ENCODE measurements at places on chromosomes 3 and 15. TPM values are rescaled to one million over a fixed set of nuclear protein-coding genes. Genes with fewer than 3 reads are reported as not detected.

FNDC3B gene
- total RNA-seq, result 163 TPM

AGBL1 gene
- not detected for total RNA-seq

TTC21A gene
- 14.9 TPM for total RNA-seq

TFG gene
- total RNA-seq, result 70.1 TPM

DNA sequence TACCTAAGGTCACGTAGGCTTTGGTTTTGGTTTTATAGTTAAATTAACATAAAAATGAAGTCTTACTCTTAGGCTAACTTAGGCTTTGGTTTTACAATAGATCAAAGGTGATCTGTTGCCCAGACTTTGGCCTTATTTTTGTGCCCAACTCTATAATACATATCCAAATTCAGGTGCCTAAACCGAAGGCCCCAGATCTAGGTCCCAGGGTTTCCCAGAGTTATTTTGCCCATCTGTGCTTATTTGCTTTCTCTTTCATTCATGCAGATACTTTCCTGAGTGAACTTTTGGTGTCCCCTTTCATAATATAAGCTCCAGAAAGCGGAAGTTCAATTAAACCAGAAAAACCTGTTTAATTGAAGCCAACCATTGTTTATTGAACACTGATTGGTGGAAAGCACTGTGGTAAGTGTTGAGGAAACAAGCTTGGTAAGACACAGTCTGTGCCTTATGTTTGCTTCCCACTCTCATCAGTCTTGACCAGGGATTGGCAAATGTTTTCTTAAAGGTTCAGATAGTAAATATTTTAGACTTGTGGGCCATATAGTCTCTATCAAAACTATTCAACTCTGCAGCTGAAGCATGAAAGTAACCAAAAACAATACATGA, 209.7 kb downstream of the WDR72 start:
- no peaks in the 10 kb centered on the region for H3K27me3 ChIP-seq
- no peak overlapping the region for H3K4me3 ChIP-seq
- H3K27ac ChIP-seq, result no peak overlapping the region
- H3K4me1 ChIP-seq, result no peaks in the 10 kb centered on the region

DNA sequence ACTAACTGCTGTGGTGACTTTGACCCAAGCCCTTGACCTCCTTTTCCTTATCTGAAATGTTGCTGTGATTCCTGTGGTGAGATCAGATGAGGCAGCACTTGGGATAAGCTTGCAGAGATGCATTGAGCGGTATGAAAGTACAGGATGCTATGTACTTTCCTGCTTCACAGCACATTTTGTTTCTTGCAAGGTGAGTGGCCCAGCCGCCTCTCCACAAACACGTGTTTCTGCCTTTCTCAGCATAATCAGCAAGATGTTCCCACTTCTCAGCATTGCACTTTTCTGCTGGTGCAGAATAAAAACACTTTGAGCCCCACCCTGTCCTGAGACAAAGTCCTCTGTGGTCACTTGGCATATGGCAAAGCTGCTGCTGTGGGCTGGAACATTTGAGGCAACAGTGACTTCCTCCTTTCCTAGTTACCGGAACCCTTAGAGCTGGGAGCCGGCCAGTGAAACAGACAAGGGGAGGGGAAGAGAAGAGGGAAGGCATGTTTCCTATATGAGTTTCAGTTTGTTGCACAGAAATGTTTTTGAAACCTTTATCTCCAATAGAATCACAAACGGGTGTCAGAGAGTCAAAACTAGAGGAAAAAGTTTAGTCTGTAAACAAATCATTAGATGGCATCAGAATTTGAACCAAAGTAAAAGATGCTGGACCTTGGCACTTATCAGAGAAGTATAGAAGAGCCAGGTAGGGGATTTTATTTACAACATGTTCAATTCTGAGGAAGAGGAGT, 5.0 kb downstream of the NUDT16 start:
- H3K4me1 ChIP-seq, result peaks cover 7% of the 10 kb centered on the region
- no peaks in the 10 kb centered on the region for H3K27me3 ChIP-seq
- peak overlapping the region; percentile 23 for H3K27ac ChIP-seq
- DNase-seq, result peak; percentile 13
- H3K36me3 ChIP-seq, result peaks cover 6% of the 10 kb centered on the region

DNA sequence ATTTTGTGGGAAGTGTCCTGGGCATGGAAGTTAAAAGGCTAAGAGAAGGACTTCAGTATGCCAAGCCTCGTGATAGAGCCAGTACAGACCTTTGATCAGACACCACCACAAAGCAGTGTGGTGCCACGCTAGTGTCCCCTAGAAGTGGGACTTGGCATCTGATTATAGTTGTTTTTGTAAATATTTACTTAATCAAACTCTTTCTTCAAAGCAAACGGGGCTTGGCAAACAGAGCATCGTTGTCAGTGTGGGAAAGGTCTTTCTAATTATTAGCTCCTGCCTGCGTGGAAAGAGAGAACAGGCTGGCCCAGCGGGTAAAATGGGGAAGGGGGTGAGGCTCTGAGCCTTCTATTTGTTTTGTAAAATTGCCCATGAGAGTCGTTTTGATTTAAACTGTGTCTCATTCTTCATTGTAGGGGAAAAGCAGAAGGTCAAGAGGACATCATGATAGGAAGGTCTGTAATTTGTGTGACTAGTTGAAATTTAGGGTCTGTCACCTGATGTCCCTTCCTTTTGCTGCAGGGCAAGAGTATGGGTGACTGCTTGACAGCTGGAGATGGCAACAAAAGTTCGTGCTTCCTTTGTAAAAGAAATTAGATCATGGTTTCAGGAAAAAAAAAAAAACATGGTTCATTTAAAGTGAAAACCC, 105.0 kb downstream of the IQCH start:
- H3K4me3 ChIP-seq, result no peak overlapping the region
- no peaks in the 10 kb centered on the region for H3K27me3 ChIP-seq
- no peak overlapping the region for H3K27ac ChIP-seq
- H3K36me3 ChIP-seq, result no peaks in the 10 kb centered on the region
